T-helper 22 cell (primary cell): ENCODE measurements at places on chromosomes 5 and 9.

- no peak for DNase-seq
These were observed 123.7 kb downstream of the C9orf50 start for GRCh38 chr9:129497005-129497812.

- no peak for DNase-seq
These were observed 721 bp downstream of the PTGES start for GRCh38 chr9:129751841-129752801.

GRCh38 chr5:145825751-145826180 lies 9.4 kb downstream of the PRELID2 start:
- DNase-seq: no peak

GRCh38 chr5:34774139-34774538 lies 64.8 kb upstream of the TTC23L start:
- no peak for DNase-seq

GRCh38 chr5:136766456-136766855 lies 401.1 kb upstream of the TRPC7 start:
- DNase-seq: no peak

GRCh38 chr5:145557345-145557744 lies 277.8 kb downstream of the PRELID2 start:
- no peak for DNase-seq

- no peak for DNase-seq
These were observed 36.3 kb downstream of the GOLM1 start for GRCh38 chr9:86062845-86063693.

GRCh38 chr5:57411982-57412381 lies 70.6 kb downstream of the ACTBL2 start:
- DNase-seq: no peak

DNA sequence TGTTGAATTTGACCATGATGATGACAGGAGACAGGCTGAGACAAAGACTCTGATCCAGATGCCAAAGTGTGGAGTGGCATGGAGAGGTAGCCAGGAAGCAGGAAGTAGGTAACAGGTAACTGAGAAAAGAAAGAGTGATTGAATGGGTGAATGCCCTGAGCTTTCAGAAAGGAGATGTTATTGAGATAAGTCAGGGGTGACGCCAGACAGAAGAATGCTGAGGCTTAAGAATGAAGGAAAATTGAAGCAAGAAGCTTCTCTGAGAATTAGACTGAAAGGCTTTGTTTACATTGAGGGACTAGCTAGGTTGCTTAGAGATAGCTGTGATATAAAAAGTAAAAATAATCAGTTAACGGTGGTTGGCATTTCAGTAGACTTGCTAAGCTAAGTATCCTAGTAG lies 165.7 kb downstream of the PSAT1 start:
- DNase-seq: no peak

GRCh38 chr5:144691936-144692335 lies 521.3 kb downstream of the KCTD16 start:
- DNase-seq: no peak

DNA sequence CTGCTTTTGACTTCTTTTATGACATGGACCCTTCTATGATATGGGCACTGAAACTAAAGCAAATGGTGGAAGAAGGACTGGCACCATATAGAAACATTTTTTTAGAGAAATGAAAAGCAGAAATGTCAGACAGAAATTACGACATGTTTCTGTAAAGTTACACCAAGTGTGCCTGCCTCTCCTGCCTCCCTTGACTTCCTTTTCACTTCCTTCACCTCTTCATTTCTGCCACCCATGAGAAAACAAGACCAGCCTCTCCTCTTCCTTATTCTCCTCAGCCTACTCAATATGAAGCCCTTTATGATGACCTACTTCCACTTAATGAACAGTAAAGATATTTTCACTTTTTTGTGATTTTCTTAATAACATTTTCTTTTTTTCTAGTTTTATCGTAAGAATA lies 44.5 kb downstream of the ERCC6L2 start:
- DNase-seq: no peak

GRCh38 chr9:113912816-113913215 lies 36.7 kb downstream of the ZNF618 start:
- DNase-seq: no peak

- no peak for DNase-seq
These were observed 158.4 kb downstream of the COL23A1 start for GRCh38 chr5:178431782-178432165.

GRCh38 chr9:100216178-100216787 lies 117.2 kb downstream of the INVS start:
- no peak for DNase-seq

GRCh38 chr9:3909966-3910650 lies 384.3 kb upstream of the RFX3 start:
- DNase-seq: no peak

GRCh38 chr9:134503301-134504105 lies 138.1 kb upstream of the COL5A1 start:
- no peak for DNase-seq

GRCh38 chr9:87818308-87818707 lies 64.4 kb upstream of the SPATA31E1 start:
- no peak for DNase-seq

DNA sequence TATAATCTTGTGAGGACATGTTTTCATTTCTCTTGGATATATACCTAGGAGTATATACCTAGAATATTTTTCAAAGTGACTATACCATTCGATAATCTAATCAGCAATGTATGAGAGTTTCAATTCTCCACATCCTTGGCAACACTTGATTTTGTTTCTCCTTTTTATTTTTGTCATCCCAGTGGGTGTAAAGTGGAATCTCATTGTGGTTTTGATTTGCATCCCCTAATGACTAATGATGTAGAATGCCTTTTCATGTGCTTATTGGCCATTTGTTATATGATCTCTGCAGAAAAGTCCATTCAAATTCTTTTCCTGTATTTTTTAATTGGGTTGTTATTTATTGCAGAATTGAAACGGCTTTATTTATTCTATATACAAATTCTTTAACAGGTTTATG lies 15.2 kb downstream of the ZCCHC9 start:
- no peak for DNase-seq

GRCh38 chr9:108756746-108757490 lies 98.9 kb downstream of the ACTL7B start:
- DNase-seq: no peak
